ENCODE measurements at places on chromosomes 4 and X.

GRCh38 chr4:173748353-173748752 lies 218.3 kb upstream of the HAND2 start:
- no peak overlapping the region for H3K27ac ChIP-seq
- H3K4me1 ChIP-seq, result no peaks in the 10 kb centered on the region
- no peaks in the 10 kb centered on the region for H3K27me3 ChIP-seq
- no peak for DNase-seq
- H3K4me3 ChIP-seq, result no peak overlapping the region

DNA sequence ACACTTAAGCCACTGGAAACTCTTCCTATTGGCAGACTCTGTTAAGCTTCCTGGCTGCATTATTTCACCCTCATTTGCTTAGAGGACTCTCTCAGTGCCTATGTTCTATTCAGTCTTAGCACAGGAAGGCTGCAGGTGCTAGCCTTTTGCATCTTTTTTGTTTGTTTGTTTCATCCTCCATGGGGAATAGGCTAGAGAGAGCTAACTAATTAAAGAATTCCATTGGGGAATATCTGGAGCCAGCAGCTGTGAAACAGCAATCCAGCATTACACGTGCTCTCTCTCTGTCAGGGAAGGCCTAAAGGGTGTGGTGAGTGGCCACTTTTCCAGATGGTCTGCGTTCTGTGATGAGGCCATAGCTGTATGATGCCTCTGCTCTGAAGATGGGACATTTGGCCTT lies 633.6 kb downstream of the SPRY1 start:
- no peak overlapping the region for H3K4me3 ChIP-seq
- H3K27me3 ChIP-seq, result no peaks in the 10 kb centered on the region
- H3K27ac ChIP-seq, result no peak overlapping the region
- H3K4me1 ChIP-seq, result no peaks in the 10 kb centered on the region
- DNase-seq, result no peak

GRCh38 chr4:89164400-89164799 lies 53.1 kb downstream of the TIGD2 start:
- H3K4me3 ChIP-seq, result no peak overlapping the region
- H3K27me3 ChIP-seq, result peaks cover 3% of the 10 kb centered on the region
- DNase-seq, result no peak
- no peak overlapping the region for H3K27ac ChIP-seq

DNA sequence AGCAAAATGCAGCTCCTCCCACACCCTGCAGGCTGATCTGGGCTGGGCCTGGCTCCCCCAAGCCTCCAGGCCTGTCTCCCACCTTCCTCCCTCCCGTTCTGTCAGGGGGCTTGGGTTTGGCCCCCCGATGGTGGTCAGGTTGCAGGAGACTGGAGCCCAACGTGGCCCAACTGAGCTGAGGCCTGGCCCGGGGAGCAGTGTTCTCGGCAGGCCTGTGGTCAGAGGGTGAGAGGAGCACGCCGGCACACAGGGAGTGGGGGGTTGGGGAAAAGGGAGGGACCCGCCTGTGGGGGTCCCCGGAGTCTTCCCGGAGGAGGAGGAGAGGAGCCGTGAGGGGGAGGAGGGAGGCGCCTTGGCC lies 43.2 kb upstream of the NKX1-1 start:
- peaks cover 8% of the 10 kb centered on the region for H3K36me3 ChIP-seq
- peaks cover 7% of the 10 kb centered on the region for H3K4me1 ChIP-seq
- DNase-seq, result no peak
- no peak overlapping the region for H3K27ac ChIP-seq
- H3K4me3 ChIP-seq, result no peak overlapping the region

DNA sequence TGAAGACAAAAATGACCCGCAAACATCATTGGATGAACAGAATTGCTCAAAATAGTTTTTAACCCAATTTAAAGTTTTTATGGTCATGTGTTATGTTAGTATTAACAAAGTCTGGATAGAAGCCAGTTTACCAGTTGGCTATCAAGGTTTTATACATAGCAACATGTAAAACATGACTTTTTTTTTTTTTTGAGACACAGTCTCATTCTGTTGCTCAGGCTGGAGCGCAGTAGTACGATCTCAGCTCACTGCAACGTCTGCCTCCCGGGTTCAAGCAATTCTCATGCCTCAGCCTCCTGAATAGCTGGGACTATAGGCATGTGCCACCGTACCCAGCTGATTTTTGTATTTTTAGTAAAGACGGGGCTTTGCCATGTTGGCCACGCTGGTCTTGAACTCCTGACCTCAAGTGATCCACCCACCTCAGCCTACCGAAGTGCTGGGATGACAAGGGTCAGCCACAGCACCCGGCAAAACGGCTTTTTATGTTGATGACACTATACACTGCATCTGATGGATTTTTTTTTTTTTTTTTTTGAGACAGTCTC lies 3.4 kb downstream of the SAT1 start:
- H3K4me3 ChIP-seq, result no peak overlapping the region
- no peak for DNase-seq
- no peak overlapping the region for H3K27ac ChIP-seq
- H3K4me1 ChIP-seq, result peaks cover 9% of the 10 kb centered on the region

- H3K4me3 ChIP-seq, result no peak overlapping the region
- peaks cover 18% of the 10 kb centered on the region for H3K36me3 ChIP-seq
- no peak for DNase-seq
- H3K4me1 ChIP-seq, result no peaks in the 10 kb centered on the region
These were observed 35.1 kb downstream of the PAQR3 start for GRCh38 chr4:78904143-78904542.

- no peak for DNase-seq
- no peaks in the 10 kb centered on the region for H3K36me3 ChIP-seq
- no peak overlapping the region for H3K4me3 ChIP-seq
- H3K27me3 ChIP-seq, result peaks cover 2% of the 10 kb centered on the region
These were observed 118.4 kb downstream of the COL25A1 start for GRCh38 chr4:109183931-109184490.

DNA sequence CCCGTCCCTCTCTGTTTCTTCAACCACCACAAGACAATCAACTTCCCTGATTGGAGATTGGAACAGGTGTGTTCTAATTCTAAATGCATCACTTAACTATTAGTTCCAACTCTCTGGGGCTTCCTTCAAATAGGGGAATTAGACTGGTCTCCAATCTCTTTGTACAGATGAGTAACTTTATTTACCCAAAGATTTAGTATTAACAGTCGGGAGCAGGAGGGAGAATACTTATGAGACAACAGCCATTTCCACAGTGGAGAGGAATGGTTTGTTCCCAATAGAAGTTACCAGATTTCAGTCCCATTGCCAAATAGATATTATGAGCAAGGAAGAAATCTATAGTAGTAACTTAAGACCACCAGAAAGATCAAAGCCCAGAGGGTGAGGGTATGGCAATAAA lies 46.2 kb downstream of the CASK start:
- H3K36me3 ChIP-seq, result peaks cover 7% of the 10 kb centered on the region
- H3K27me3 ChIP-seq, result no peaks in the 10 kb centered on the region
- H3K27ac ChIP-seq, result no peak overlapping the region
- no peak for DNase-seq

- H3K27me3 ChIP-seq, result no peaks in the 10 kb centered on the region
- H3K4me3 ChIP-seq, result no peak overlapping the region
- H3K36me3 ChIP-seq, result no peaks in the 10 kb centered on the region
- H3K27ac ChIP-seq, result no peak overlapping the region
- DNase-seq, result no peak
These were observed 66.0 kb upstream of the UNC5C start for GRCh38 chr4:95614684-95615205.

GRCh38 chr4:118280501-118281218 lies 72.1 kb downstream of the PRSS12 start:
- H3K36me3 ChIP-seq, result peaks cover 10% of the 10 kb centered on the region
- peaks cover 36% of the 10 kb centered on the region for H3K4me1 ChIP-seq
- DNase-seq, result no peak
- H3K4me3 ChIP-seq, result peak overlapping the region; percentile 19

- peaks cover 12% of the 10 kb centered on the region for H3K36me3 ChIP-seq
- H3K4me3 ChIP-seq, result peak overlapping the region; percentile 97
- H3K27me3 ChIP-seq, result no peaks in the 10 kb centered on the region
- DNase-seq, result no peak
These were observed 865 bp downstream of the FAM200B start for GRCh38 chr4:15682242-15683142.

Measured in memory B cell (primary cell).